Tongue (tissue), 3 donors: ENCODE measurements at places on chromosomes 13 and 19. TPM values are rescaled to one million over a fixed set of nuclear protein-coding genes. Genes with fewer than 3 reads are reported as not detected.
A peak's percentile ranks its signal among the peaks of the same experiment; 100 is the strongest.

DNA sequence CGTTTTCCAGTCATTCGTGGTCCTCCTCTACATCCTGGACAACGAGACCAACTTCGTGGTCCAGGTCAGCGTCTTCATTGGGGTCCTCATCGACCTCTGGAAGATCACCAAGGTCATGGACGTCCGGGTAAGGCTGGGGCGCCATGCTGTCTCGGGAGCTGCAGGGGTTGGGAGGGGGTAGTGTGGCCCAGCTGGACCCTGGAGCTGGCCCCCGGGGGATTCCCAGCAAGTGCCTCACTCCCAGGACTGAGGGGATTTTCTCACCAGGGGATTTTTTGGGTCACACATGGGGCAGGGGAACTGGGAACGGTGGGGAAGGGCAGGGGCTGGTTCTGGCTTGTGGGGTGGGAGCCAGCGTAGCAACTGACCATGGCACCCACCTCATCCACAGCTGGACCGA is 10.8 kb upstream of the RELB start:
- DNase-seq, result no peak

Gene NCCRP1
- total RNA-seq, result 4.5 TPM

GRCh38 chr19:50047671-50048070 is 21.9 kb downstream of the ZNF473 start:
- no peak for DNase-seq

Gene ZNF837
- total RNA-seq, result 1.5 TPM

DNA sequence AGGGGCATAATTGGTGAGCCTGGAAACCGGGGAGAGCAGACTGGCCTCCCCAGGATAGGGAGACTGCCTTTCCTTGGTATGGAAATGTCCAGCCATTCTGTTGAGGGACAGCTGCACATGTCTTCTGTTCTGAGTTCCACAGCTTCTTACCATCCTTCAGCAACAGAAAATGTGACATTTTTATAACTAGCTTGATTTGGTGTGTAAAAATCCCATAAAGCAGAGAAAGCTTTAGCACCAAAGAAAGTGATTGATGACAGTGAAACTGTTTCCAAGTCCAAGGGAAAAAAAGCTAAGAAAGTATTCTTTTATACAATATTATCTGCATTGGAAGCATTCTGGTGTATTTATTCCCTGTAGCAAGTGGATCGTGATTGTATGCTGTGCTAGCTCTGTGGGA is 61.9 kb downstream of the DHRS12 start:
- no peak for DNase-seq

- DNase-seq, result no peak
Measured at GRCh38 chr13:33312150-33312860, 26.8 kb upstream of the STARD13 start.

DNA sequence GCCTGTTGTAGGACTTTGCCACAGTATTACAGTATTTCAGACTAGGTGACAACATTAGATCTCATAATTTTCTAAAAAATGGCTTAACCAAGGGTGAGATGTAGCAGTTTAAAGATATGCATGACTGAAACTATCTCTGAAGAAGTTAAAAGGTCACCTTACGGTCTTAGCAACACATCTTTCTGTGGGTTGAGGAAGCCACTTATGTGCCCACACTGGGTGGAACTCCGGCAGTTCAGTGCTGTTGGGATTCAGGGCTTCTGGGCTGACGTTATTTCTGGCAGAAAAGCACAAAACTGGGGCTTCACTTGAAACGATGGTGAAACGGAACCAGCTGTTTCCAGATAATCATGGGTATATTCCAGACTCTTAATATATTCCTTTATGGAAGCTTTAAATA is 697.3 kb downstream of the PCDH9 start:
- no peak for DNase-seq

DNA sequence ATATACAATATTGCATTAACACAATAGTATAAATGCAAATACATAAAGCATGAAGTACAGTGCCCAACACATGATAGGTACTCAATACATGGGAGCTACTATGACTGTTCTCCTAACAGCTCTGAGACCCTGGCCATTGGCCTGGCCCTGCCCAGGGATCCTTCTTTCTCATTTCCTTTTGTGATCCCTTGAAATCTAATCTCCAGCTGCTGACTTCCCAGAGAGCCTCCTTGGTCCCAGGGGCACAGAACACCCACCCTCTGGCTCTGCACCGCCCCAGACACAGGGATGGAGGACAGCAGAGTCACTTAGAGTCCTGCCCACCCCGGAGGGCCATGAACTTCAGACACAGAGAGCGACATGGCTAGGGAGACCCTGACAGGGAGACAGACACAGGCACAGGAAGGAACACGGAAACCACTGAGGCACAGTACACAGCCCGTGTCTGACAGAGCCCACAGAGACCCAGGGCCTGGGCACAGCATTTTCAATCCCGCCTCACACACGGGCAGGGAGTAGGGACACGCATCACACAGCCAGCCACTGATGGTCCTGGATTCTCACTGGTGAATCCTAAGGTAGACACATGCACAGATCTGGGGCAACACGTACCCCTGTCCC is 4.2 kb upstream of the SYCN start:
- DNase-seq, result no peak

Gene ZNF729
- 0.10 TPM for total RNA-seq

GRCh38 chr13:77497350-77497749 is 38.2 kb upstream of the SCEL start:
- DNase-seq, result no peak

DNA sequence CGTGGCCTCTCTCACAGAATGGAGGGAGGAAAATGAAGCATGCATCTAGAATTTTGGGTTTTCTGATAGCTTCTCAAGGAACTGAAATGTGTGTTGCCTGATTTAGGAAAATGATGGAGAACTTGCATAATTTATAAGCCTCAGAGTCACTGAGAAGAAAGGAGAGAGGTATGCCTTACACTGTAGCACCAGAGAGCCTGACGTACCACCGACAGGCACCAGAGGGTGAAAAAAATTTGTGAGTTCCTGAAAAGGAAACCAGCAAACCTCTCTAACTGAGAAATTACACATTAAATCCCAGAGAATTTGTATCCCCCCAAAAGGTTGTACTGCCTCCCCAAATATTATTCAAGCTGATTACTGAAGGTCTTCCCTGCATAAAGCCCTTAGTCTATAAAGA is 915.3 kb upstream of the SLITRK6 start:
- no peak for DNase-seq

- DNase-seq, result no peak
Measured at GRCh38 chr13:48181482-48182145, 51.4 kb upstream of the ITM2B start.

- DNase-seq, result no peak
Measured at GRCh38 chr13:75963302-75963701, 327.2 kb downstream of the LMO7 start.

Gene MIER2
- 9.2 TPM for total RNA-seq

- no peak for DNase-seq
Measured at GRCh38 chr13:92572190-92572589, 654.4 kb upstream of the GPC6 start.

GRCh38 chr13:48902368-48902767 is 73.3 kb upstream of the FNDC3A start:
- no peak for DNase-seq

DNA sequence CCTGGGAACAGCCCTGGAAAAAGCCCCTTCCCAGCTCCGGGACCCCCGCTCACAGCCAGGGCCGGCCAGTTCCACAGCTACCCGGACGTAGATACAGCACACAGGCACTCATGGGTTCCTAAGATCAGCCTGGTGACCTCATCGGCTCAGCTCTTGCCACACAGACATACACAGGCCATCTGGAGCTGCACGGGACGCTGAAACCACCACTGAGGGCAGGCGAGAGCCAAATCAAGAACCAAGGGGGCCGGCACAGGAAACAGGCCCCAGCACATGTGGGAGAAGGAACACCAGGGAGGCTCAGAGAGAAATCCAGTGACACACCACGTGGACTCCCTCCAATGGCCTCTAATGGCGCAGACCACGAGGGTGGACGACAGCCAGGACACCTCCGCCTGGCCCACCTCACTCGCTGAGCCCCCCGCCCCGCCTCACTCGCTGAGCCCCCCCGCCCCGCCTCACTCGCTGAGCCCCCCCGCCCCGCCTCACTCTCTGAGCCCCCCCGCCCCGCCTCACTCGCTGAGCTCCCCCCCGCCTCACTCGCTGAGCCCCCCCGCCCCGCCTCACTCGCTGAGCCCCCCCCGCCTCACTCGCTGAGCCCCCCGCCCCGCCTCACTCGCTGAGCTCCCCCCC is 69.7 kb upstream of the C13orf46 start:
- DNase-seq, result no peak

GRCh38 chr13:110114316-110114715 is 192.6 kb downstream of the COL4A1 start:
- DNase-seq, result no peak

Gene C19orf33
- total RNA-seq, result 16.6 TPM

DNA sequence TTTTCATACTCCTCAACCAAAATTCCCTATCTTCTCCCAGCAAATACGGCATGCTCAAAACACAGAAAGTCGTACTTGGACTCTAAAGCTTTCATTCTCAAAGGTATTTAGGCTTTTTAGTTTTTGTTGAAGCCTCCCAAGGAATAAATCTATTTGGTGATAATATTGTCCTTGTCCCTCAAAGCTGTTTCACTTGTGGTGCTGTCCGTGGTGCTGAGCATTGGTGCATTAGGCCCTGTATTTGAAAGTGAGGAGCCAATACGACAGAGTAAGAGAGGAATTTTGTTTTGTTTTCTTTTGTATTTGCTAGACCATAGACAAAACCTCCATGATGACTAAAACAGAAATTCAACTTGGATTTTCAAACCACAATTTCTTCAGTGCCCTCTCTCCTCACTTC is 3.2 kb upstream of the LGALS13 start:
- DNase-seq, result peak; percentile 45

DNA sequence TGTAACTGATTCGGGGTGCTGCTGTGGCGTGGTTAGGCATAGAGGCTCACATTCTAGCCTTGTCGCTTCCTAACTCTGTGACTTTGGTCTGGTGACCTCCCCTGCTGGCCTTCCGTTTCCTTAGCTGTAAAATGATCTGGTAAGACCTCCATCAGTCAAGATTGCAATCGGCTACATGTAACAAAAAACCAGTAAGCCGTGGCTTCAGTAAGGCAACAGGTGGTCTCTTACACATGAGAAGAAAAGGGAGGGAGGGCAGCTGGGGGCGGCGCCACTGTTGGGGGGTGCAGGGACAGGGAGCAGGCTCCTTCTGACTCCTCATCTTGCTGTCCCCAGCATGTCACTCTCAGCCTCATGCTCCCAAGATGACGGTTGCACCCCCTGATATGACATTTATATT is 148.0 kb downstream of the SIPA1L3 start:
- peak; percentile 70 for DNase-seq

DNA sequence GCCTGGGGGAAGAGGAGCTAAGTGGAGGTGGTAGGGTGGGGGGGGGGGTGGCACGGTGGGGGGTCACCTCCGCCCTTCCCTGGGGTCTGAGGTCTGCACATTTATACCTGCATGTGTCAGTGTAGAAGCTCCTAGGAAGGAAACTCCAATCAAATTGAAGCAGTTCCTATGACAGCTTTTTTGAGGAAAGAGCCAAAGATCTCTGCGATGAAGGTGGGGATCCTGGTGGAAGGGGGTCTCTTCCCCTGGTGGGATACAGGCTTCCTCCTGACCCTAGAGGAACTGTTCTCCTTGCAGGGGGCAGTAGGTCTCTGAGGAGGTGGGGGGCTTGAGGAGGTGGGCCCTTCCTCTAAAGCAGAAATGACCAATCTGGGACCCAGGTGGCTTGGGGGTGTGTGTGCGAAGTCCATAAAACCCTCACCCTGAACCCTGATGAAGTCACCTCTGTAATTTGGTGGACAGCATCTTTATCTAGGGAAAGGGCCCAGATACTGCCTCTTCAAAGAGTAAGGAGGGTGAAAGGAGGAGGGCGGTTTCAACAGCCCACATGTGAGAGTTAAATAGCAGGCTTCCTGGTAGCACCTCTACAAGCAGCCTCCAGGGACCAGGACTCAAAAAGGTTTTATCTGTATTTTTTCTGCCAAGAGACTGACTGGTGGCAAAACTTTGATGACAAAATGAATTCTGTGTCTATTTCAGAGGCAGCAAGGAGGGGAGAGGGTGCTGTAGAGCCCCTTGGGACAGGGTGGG is 12.9 kb downstream of the RANBP3 start:
- DNase-seq, result no peak

- DNase-seq, result peak; percentile 85
Measured at GRCh38 chr13:50576156-50576555, 267.3 kb downstream of the DLEU7 start.

- DNase-seq, result no peak
Measured at GRCh38 chr13:45737571-45738017, 35.5 kb downstream of the CBY2 start.

Gene PSG1
- not detected for total RNA-seq

- no peak for DNase-seq
Measured at GRCh38 chr13:98471934-98472333, 105.0 kb downstream of the STK24 start.

DNA sequence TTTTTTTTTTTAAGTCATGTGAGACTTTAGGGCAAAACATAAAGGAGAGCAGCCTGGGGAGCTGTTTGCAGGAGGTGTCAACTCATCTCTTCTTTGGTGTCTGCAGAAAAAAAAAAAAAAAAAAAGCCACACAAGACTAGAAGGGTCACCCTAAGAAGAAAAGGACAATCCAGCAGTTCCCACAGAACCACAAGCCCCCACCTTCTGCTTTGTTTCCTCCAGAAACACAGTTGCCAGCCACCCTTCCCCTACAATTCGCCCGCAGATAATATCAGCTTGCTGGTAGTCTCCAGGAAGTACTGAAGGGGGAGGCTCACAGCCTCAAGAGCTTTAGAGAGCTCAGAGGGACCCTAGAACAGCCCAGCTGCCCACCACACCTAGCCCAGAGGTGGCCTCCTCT is 22.3 kb upstream of the ZBTB7A start:
- no peak for DNase-seq

- DNase-seq, result no peak
Measured at GRCh38 chr13:54647275-54647674, 1618.7 kb downstream of the OLFM4 start.

GRCh38 chr19:18859676-18860301 is 28.0 kb downstream of the UPF1 start:
- peak; percentile 74 for DNase-seq

DNA sequence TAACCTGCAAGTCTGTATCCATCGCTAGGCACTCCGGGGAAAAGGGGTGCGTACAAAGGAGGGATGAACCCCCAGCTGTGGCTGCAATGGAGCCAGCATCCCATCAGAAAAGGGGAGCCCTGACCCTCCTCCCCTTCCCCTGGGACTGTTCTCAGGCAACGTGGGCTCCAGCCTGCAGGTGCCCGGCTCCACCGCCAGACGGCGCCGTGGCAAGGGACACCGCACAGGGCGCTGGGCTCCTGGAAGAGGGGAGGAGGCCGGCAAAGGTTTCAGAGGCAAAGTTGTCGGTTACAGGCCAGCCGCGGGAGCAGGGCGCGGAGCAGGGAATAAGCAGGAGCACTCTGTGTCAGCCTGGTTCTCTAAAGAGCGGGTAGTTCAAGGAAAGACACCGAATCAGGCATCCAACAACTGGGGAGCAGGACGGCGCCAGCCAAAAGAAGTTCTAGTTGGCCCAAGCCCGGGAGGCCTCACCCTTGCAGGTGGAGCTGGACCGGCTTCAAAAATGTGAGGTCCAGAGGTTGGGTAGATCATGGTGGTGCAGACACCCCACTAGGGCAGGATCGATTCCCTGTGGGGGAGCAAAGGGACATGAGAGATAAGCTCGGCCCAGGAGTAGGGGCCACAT is 53.0 kb upstream of the ATP12A start:
- DNase-seq, result no peak

Gene DIRAS1
- 2.7 TPM for total RNA-seq
